Fibroblast of mammary gland (primary cell): ENCODE measurements at places on chromosomes 1 and 21.

GRCh38 chr1:96073100-96073499 lies 648.5 kb upstream of the PTBP2 start:
- DNase-seq = no peak

DNA sequence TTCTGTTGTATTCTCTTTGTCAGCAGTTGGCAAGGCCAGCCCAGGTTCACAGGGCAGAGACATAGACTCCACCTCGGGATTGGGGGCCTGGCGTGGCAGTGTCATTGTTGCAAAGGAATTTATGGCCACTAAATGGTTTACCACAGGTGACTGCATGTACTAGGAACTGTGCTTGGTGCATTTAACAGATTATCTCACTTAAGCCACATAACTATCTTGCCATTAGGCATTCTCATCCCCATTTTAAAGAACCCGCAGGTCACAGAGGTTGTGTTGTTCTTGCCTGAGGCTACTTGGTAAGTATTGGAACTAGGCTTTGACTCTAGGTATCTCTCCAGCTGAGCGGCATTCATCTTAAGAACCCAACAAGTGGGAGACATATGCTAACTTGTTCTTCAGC lies 9.7 kb downstream of the TLCD4 start:
- DNase-seq = no peak

DNA sequence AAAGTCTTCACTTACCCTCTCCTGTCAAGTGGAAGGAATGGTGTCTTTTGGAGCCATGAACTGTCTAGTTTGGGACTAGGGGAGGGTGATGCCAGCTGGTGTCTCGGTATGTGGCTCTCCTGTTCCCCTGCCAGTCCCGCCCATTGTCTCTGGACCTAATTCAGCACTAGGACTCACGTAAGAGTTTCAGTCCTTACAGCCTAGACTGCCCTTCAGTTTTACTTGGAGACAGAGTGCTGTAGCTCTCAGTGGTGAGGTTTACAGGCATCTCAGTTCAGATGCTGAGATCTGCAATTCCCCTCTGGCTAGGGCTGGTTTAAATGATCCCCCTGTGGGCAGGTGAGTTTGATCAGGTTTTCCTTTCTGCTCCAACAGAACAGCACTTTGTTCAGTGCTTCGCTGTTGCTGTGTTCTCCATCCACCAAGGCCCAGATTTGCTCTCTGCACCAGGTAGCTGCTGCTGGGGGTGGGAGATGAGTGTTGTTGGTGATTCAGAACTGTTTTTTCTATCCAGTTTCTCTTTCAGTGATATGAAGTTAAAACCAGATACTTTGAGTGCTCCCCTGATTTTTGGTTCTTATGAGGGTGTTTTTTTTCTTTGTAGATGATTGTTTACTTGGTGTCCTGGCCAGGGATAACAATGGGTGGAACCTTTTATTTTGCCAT lies 198.3 kb upstream of the RNPC3 start:
- DNase-seq = no peak

DNA sequence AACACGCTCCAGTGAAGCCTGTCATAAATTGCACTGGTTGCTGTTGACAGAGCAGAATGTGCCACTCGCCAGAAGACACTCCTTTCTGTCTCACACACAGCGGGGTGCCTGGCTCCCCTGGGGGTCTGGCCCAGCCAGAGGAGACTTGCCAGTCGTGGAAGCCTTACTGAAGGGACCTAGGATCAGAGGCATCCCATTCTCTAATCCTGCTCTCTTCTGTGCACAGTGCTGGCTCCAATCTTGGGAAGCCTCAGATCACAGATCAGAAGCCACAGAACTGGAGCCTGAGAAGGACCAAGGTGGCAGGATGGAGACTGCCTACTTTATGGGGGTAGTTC lies 1.4 kb downstream of the SLC9A1 start:
- no peak for DNase-seq

GRCh38 chr1:201818971-201819750 lies 9.8 kb upstream of the IPO9 start:
- DNase-seq = peak; percentile 19

DNA sequence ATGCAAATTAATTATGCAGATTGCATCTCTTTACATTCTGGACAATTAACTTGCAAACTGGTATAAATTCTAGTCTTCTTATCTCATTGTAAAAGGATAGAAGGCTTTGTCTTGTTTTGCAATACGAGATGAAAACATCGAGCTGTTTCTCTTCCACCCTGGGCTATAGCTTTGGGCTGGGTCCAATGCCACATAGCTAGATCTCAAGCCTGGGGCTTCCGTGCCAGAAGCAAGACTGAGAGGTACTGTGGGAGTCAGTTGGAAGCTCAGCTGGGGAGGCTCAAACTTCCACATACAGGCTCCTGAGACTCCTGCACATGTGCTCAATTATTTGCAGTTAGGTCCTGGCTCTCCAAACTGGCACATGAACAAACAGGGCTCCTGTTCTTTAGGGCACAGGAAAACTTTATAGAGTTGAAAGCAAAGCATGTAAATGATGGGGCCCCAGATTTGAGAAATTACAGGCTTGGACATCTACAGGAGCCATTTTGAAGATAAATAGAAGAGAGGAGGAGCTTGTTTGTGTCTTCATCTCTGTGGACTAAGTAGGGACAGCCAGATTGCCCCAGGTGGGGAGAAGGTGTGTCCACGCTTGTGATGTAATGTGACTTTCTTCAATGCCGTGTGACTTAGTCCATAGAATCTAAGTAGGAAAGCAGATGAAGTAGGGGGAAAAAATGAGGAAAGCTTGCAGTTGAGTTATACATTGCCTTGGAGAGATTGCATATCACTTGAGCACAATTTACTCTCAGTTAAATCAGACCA lies 65.9 kb upstream of the SIPA1L2 start:
- DNase-seq = no peak

DNA sequence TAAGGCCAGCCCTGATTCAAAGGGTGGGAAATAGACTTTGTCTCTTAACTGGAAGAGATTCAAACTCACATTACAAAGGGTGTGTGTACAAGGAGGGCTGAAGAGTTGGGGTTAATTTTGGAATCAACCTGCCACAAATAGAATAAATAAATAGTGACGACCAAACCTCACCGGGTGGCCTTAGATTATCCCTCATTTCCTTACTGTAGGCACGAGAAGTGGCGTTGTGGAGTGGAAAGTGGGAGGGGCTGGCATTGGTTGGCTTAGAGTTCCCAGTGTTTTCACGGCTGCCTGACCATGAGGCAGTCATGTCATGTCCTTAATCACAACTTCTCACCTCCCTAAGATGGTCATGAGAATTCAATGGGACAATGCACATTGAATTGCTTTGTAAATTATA lies 21.3 kb upstream of the RUNX1 start:
- no peak for DNase-seq

DNA sequence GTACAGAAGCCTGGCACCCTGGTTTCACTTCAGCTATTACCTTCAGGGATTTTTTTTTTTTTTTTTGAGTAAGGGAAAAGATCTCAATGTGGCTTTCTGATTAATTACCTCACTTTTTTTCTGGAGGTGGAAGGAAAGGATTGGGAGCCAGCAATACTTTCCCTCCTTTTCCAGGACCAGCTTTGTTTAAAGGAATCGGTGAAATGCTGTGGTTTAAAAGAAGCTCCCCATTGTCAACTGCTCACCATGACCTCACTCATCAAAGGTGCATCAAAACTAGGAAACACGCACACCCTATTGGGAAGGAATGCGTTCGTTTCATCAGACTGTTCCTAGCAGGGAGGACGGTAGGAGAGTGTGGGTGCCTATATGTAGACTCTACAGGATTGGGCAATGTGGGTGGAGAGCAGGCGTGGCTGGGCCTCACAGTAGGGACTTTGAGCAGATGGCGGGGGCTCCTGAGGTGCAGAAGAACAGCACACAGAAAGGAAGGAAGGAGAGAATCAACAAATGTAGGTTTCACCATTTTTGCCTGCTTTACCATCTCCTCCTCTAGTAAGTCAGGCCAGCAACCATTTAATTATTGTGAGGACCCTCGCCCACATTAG lies 13.0 kb downstream of the PHGDH start:
- no peak for DNase-seq

DNA sequence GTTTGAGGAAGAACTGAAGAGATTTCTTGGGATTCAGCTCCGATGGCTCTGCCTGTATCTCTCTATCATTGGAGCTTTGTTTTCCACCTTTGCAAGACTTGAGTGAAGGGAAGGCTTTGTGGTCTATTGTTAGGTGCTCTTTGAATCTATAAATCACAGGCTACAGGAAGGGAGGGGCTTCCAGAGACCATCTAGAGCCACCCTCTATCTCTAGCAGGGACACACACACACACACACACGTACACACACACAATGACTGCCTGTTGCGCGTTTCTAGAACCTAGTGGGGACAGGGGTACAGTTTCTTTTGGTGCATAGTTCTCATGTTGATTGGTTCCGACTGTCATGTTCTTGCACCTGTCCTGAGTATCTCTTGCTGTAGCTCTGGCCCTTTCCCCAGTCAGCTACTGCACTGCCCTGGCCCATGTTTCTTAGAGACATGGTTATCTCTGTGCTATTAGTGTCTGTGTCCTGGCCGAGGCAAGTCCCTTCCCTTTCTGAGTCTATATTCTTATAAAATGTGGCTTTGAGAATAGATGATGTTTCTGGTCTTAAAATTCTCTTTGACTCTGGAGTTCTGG lies 60.7 kb downstream of the MAN1C1 start:
- DNase-seq = no peak

DNA sequence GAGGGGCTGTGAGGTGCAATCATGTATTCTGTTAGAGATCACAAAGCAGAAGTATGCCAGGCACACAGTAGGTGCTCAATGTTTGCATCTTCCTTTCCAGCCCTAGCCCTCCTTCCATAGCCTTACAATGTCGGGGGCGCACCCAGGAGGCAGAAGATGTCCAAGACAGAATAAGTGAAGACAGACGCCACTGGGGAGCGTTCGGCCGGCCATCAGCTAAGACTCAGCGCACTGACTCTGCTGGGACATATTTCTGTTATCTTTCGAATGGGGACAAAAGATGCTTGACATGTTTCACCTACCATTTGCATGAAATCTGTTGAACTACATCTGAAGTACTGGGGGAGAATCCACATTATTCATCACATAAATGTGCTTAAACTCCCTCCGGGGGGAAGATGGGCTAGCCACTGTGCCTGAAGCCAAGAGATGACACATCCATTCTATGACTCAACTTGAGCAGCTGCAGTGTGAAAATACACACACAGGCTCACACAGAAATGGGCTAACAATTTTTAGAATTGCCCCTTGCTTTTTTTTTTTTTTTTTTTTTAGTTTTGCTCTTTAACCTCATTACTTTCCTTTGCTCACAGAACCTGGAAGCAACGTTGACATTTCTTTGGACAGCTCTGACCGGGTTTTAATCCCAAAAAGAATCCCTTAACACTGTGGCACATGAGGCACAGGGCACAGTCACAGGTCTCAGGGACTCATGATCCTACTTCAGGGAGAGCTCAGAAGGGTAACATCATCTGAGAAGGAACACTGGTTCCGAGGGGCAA lies 7.9 kb downstream of the TIAM1 start:
- DNase-seq = peak; percentile 96

DNA sequence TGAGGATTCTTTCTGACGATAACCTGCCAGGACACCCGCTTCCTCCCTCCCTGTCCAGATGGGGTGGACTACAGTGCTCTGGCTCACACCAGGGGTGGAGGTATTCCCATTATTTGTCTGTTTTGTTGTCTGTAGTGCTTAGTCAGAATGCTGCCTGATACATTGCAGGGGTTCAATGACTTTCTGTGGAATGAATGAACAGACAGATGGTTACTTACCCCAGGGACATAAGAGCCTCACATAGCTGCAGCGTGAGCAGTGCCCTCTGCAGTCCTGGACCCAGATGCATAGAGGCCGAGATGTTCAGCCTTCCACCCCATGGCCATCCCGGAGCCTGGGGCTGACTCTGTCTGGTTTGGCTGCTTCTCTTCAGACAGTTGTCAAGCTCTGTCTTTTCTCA lies 13.0 kb upstream of the F3 start:
- no peak for DNase-seq

DNA sequence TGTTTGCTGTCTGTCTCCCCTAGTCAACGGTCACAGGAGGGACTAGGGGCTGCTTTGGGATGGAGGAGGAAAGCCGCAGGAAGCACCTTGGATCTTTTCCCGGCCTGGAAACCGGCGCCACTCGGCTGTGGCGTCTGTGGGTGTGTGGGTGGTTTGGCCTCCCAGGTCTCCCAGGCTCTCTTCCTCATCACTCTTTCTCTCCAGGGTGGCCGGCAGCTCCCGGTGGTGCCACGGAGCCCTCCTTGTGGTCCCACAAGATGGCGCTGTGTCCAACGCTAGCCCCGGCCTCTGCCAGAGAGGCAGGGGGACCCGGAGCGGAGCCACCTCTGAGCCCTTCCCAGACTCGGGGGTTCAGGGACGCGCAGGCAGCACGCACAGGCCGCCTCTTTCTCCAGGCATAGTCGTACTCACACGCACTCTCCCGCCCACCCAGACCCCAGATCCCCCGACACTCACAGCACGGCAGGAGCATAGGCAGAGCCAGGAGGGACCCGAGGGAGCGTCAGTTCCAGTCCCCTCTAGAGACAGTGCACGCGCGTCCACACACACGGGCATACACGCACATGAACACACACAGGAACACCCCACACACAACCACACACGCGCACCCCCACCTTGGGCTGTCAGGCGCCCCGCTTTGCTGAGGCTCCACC lies 31.2 kb downstream of the CDCP2 start:
- DNase-seq = peak; percentile 72

DNA sequence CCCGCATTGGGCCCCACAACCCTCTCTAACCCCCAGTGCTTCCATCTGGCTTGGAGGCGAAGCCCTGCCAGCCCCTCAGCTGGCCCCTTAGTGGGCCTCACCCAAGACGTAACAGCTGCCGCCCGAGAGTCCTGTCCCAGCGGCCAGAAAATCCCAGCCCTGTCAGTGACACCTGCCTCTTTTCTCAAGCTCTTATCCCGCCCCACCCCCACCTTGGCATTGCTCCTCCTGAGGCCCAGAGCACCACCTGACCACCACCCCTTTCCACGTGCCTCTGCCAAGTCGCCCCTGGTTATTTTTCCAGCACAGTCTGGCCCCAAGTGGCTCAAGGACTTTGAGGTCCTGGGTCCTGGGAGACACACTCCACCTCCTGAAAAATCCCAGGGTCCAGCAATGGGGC lies 5.9 kb upstream of the CTRC start:
- no peak for DNase-seq

DNA sequence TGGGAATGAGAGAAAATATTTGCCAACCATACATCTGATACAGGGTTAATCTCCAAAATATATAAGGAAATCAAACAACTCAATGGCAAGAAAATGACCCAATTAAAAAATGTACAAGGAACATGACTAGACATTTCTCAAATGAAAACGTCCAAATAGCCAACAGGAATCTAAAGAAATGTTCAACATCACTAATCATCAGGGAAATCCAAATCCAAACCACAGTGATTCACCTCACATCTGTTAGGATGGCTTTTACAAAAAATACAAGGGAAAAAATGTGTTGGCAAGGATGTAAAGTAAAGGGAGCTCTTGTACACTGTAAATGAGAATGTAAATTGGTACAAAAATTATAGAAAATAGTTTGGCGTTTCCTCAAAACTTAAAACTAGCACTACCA lies 54.7 kb upstream of the ZRANB2 start:
- peak; percentile 59 for DNase-seq
